ENCODE measurements at places on chromosomes 2 and 18. TPM values are rescaled to one million over a fixed set of nuclear protein-coding genes. Genes with fewer than 3 reads are reported as not detected.

DNA sequence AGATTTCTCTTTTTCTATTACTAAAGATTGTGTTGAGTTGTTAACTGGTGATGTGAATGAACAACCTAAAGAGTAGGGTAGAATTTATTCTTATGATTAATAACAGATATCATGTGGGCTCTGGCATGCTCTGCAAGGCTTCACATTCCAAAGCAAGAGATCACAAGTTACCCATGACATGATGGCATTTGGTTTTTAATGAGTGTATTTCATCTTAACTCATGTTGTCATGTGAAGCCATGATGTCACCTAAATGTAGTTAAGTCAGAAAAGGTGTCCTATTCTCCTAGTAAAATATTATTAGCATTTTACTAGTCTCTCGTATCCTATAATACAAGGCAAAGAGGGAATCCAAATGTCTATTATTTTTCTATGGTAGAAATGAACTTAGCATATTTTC, 678.0 kb downstream of the ARHGAP15 start:
- no peak for DNase-seq

Gene KIF5C
- 2.6 TPM for total RNA-seq

GRCh38 chr2:10400978-10401951, 46.9 kb downstream of the ODC1 start:
- DNase-seq: no peak

DNA sequence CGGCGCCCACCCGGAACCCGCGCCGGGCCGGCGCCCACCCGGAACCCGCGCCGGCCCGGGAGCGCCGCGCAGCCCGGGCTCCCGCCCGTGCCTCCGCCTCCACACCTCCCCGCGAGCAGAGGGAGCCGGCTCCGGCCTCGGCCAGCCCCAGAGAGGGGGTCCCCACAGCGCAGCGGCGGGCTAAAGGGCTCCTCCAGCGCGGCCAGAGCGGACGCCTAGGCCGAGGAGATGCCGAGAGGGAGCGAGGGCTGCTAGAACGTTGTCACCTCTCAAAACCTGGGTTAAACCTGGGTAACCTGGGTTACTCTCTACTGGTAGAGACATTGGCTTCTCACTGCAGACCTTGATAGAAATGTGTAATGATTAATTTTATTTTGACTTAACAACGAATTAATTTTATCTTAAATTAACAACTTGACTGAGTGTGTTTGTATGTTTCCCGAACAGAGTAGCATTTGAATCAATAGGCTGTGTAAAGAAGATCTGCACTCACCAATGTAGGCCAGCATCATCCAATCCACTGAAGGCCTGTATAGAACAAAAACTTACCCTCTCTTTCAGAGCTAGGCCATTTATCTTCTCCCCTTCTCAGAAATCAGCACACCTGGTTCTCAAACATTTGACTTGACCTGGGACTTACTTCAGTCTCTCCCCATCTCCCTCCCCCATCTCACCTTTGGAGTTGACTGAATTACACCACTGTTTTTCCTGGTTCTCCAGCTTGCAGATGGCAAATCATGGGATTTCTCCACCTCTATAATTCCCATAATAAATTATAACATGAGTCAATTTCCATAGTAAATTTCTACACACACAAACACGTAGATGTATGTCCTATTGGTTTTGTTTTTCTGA, 242.7 kb downstream of the ASXL3 start:
- no peak for DNase-seq

- DNase-seq: no peak
Observed at GRCh38 chr2:100011272-100011731, 131.1 kb downstream of the AFF3 start.

DNA sequence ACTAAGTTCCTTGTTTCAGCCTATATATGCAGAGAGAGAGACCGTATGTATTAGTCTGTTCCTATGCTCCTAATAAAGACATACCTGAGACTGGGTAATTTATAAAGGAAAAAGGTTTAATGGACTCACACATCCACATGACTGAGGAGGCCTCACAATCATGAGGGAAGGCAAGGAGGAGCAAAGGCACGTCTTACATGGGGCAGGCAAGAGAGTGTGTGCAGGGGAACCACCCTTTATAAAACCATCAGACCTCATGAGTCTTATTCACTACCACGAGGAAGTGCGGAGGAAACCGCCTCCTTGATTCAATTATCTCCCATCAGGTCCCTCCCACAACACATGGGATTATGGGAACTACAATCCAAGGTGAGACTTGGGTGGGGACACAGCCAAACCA, 73.8 kb downstream of the TMEM18 start:
- no peak for DNase-seq

Gene SERPINB11
- not detected for total RNA-seq

- DNase-seq: no peak
Observed at GRCh38 chr2:71670430-71670795, 217.1 kb downstream of the DYSF start.

- DNase-seq: no peak
Observed at GRCh38 chr2:15169326-15170069, 391.6 kb downstream of the NBAS start.

- no peak for DNase-seq
Observed at GRCh38 chr2:27502142-27502541, 5.5 kb downstream of the GCKR start.

- DNase-seq: no peak
Observed at GRCh38 chr2:13106302-13106701, 389.6 kb downstream of the TRIB2 start.

DNA sequence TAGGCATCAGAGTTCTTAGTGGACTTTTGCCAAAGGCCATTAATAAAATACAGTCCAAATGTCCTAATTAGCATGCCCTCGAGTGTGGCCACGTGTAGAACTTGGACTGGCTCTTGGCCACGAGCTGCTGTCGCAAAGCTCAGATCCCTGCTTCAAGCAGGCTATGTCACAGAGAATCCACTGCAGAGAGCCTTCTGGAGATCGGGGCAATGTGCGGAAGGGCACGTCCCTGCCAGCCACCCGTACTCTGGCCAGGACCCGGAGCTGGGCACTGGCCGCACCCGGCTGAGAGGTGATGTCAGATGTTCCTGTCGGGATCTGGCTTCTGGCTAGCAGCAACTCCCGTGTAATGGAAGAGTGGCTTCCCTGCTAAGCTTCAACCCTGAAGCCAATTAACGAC, 432.7 kb upstream of the ID2 start:
- DNase-seq: no peak

- DNase-seq: no peak
Observed at GRCh38 chr2:53036196-53036595, 731.4 kb upstream of the CHAC2 start.

DNA sequence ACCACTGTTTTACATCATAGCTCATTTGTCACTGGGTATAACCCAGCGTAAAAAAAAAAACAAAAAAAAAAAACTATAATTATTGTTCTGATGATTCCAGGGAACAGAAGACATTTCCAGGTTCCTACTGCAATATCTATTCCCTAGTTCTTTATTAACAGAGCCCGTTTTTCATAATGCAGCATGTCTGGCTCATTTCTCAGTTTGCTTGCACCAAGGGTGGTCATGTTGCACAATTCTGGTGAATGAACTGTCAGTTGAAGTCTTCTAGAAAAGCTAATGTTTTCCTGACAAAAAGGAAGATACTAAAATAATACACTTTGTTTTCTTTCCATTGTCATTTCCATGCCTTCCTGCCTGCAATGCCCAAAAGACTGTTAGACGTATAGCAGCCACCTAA, 180.1 kb downstream of the RDH14 start:
- no peak for DNase-seq

Gene CYP26B1
- not detected for total RNA-seq

- DNase-seq: no peak
Observed at GRCh38 chr2:130755256-130756052, at the start of gene AMER3. Gene AMER3, plus strand, starts transcription at chr2:130755540. Its CDS starts 6,533 bp downstream, at chr2:130762073.

Gene FIGN
- not detected for total RNA-seq

DNA sequence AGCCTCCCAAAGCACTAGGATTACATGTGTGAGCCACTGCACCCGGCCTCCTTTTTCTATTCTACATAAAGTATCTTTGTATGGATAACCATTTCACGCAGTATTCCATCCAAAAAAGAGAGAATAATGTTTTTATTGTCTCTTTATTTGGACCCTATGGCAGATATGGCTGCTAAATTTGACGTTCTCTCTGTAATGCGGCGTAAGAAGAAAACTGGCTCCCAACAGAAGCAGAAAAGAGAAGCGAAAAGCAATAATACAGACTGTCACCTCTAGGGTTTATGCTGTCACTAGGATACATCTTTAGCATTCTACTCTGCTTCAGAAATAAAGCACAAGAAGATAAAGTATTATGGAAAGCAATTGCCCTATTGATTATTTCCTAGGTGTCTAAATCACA, 55.9 kb downstream of the FN1 start:
- no peak for DNase-seq

Gene LIMS2
- total RNA-seq: not detected

GRCh38 chr2:158963071-158963470, 5.4 kb upstream of the TANC1 start:
- no peak for DNase-seq

DNA sequence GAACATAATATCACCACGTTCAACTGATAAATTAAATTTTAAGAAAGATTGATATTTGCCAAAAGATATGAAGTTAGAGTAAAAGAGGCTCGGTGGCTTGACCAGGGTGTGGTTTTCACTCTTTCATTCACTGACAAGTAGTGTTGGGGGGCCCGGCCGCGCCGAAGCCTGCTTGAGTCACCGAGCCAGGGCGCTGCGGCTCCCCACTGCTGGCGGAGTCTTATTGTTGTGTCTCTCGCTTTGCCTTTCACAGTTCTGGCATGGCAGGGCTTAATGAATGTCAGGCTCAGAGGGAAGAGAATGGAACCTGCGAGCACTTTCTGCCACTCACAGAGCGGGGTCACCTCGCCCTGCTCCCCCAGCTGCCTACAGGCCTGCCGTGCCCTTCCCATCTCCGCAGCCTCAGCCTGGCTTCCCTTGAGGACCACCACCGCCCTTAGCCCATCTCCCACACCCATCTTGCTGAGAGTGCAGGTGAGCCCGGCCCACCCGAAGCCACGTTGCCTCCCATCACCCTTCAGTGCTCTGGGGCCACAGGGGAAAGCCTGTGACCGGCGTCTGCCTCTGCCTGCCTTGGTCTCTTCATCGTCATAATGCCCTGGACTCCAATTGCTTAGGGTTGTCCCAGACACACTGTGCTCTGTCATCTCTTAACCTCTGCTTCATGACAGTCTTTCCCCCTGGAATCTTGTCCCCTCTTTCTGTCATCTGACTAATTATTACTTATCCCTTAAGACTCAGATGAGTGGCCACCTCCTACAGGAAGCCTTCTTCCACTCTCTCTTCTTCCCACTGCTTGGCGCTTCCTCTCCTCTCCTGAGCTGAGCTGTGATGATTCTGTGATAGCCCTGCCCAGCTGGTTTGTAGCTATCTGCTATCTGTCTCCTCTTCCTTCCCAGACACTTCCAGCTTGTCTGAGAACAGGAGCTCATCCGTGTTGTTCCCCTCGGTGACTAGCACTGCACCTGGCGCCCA, 142.5 kb downstream of the FAM210A start:
- DNase-seq: no peak

DNA sequence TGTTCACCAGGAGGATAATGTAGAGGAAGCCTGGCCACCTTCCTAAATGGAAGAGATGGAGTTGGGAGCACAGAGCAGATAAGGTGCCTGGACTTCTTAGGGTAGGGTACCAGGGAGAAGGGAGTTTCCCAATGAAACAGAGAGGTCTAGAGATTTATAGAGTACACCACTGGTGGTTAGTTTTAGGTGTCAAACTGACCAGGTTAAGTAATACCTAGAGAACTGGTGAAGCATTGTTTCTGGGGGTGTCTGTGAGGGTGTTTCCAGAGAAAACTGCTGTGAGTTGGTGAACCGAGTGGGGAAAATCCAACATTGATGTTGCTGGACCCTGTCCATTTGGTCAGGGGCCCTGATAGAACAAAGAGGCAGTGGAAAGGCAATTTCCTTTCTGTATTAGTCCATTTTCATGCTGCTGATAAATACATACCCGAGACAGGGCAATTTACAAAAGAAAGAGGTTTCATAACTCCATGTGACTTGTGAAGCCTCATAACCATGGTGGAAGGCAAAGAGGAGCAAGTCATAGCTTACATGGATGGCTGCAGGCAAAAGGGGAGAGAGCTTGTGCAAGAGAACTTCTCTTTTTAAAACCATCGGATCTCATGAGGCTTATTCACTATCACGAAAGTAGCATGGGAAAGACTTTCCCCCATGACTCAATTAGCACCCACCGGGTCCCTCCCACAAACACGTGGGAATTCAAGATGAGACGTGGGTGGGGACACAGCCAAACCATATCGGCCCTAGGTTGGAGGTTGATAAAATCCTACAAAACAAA, 260.8 kb downstream of the CBLN2 start:
- no peak for DNase-seq

GRCh38 chr18:56739731-56740130, 88.6 kb downstream of the WDR7 start:
- no peak for DNase-seq

Gene FSIP2
- 0.14 TPM for total RNA-seq

- no peak for DNase-seq
Observed at GRCh38 chr2:227871375-227871791, at the start of gene DAW1. Gene DAW1, plus strand, starts transcription at chr2:227871631. Its CDS starts 59 bp downstream, at chr2:227871690.

DNA sequence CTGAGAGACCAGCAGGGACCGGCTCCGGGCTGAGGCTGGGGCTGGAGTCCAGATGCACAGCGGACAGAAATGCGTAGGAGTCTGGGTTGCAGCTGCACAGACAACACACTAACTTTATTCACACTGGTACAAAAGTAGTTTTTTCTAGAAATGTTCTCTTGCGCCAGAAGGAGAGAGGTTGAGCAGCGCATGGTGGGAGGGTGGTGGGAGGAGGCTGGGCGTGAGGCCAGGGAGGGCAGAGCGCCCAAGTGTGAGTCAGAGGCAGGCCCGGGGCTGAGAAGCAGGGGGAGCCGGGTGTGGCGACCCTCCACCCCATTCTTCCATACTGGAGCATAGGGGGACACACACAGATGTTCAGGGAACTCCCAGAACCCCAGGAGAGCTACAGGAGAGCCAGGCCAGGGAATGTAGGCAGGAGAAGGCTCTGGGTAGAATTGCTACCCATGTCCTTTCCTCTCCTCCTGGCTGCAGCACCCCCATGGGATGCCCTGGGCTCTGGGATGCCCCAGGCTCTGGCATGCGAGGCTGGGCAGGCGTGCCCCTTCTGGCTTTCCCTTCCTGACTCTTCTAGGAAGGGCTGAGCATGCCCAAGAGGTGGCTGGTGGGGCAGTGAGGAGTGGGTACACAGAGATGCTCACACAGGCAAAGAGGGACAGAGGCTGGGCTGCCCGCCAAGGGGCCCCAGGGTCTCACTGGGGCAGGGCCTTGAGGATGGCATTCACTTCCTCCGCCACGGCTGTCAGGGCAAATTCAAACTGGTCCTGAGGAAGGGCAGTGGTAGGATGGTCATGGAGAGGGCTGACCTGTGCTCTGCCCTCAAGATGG, 10.6 kb downstream of the DNAJB2 start:
- no peak for DNase-seq

Gene MGAT4A
- total RNA-seq: 25.0 TPM

DNA sequence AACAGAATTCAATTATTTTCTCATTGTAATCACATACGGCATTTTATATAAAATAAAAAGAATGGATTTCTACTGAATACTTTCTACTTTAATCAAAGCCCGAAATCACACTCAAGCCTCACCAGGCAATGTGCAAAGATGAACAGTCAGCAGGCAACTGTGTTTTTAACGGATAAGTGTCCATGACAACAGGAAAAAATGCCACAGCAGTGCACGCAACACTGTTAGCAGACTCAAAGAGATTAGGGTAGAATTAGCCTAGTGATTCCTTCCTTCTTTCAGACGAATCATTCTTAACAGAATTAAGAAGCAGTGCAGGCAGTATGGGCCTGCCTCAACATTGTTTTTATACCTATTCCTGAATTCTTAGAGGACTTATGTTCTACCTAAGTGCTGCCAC, 135.6 kb downstream of the CDH2 start:
- no peak for DNase-seq
